ENCODE measurements at places on chromosomes 2 and 18. TPM values are rescaled to one million over a fixed set of nuclear protein-coding genes. Genes with fewer than 3 reads are reported as not detected.

LINC00305 gene
- total RNA-seq = not detected

CDK15 gene
- total RNA-seq = 3.7 TPM

GRCh38 chr2:33083699-33084387, 137.1 kb downstream of the LTBP1 start:
- no peak for DNase-seq

DNA sequence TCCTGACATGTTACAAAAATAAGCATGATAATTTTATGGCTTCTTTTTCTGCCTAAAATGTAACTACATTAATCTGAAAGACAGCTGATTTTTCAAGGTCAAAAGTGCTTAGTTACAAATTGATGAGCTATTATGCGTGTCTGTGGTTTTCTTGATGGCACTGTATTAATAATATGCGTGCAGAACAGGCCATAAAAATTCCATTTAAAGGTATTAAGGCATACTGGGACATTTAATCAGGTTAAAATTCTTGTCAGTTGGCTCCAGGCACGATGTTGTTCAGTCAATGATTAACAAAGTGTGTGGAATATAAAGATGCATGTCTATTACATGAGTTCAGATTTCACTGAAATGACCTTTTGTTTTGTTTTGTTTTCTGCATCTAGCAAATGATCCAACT, 420.1 kb upstream of the ZNF804A start:
- no peak for DNase-seq

GRCh38 chr2:111037128-111037527, 83.6 kb upstream of the BCL2L11 start:
- no peak for DNase-seq

FAM117B gene
- total RNA-seq = 16.5 TPM

SP110 gene
- 32.0 TPM for total RNA-seq

DNA sequence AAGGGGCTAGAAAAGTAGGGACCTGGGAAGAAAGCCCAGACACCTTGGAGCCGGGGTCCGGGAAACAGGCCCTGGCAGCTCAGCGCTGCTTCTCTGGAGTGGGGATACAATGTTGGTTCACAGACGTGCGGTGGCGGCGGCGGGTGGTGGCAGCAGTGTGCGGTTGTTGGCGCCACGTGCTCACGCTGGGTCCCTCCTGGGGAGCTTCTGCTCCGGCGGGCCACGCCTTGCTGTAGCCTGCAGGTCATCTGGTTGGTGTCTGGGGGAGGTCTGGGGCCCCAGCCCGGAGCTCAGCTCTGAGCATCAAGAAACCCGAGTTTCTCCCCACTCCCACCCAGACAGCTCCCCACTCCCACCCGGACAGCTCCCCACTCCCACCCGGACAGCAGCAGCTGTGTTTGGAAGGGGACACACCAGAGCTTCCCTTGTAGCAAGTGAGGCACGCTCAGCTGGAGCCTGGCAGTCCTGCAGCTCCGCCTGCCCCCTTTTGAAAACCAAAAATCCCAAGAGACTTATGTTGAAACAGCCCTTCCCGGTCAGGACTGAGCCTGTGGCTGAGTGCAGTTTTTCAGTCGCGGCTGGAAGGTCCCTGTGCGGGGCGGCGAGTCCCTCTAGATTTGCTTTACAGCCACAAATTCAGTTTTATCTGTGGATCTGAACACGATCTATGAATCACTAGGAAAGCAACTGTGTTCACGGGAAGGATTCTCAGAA, 46.9 kb downstream of the NFATC1 start:
- DNase-seq = no peak

DNA sequence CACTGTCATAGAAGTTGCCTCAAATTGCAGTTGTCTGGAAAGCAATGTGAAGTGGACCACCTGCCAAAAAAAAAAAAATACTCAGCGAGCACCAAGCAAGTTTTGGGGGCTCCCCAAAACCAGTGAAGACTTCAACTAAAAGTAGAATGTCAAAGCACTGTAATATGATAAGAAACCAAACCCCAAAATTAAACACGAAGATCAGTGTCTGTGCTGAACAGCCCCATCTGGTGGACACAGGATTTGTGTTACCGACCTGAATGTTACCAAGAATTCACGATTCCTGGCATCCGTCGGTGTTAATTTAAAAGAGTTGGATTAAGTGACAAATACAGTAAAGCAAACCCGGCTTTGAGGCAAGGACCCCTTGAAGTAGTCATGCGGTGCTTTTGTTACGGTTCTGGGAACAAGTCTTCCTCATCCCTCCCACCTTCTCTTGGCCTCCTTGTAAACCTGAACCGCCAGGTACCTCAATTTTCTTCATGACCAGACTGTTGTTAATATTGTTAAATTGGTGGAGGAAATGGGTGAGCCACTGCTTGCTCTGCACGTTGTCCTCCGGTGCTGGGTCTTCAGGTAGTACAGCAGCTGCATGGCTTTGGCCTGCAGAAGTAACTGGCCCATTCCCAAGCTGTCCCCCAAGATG, 31.3 kb upstream of the SSB start:
- DNase-seq = no peak

GRCh38 chr2:30457296-30457695, 10.2 kb downstream of the LCLAT1 start:
- DNase-seq = no peak

ACAA2 gene
- 45.4 TPM for total RNA-seq

DNA sequence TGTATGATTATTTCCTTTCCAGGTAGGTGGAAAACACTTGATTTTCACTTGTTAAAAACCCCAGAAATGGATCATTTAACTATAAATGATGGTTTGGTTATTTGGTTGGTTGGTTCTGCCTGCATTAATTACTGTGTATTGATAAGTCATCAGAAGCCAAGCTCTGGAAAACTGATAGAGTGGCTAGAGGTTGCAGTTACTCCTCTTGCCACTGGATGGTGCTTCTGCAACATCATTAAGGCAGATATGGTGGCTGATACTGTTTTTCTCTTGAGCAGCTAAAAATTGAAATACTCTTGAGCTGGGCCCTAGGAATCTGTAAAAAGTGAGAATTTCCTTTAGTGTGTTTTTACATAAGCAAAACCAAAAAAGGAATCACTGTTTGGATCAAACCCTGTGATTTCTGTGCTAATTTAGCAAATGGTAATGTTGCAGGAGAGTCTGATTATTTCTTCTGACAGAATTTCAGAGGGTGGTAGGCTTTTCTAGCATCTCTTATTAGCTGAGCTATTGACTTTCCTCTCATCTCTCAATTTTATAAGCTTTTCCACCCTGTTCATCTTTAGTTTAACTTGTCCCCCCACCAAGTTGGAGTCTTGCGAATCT, 54.3 kb downstream of the RAB10 start:
- no peak for DNase-seq

DNA sequence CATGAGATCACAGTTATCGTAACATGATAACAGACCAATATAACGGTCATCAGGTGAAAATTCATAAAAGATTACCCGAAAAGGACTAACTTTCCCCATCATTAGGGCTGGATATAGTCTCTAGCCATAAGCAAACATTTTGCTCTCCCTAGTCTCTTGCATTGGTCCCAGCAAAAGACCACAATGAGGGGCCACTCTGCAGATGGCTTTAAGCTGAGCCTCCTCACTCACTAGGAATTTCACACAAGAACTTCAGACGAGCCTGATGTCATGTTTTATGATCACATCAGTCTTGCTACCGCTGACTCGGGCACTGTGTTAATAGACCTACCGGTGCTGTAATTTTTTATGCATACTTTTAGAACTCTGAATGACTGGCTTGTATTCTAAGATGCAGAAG, 35.2 kb downstream of the STK17B start:
- DNase-seq = no peak

DNA sequence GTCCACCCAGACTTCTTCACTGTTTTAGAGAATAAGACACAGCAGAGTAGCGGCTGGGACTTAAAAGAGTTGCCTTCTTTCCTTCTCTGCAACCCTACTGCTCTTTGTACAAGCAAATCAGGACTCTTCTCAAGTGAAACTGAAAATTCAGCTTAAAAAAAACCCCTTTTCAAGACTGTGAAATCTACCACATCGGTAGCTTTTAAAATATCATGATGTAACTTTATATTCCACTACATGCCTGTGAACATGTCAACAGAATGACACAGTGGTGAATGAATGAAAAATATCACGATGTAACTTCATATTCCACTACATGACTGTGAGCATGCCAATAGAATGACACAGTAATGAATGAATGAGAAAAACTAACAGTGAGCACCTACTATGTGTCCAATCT, 53.4 kb downstream of the TCF4 start:
- no peak for DNase-seq

- DNase-seq = no peak
Measured at GRCh38 chr2:201520201-201520600, 68.7 kb downstream of the STRADB start.

- no peak for DNase-seq
Measured at GRCh38 chr2:854460-854859, 96.2 kb upstream of the SNTG2 start.

CAPN14 gene
- 0.42 TPM for total RNA-seq

TRAF3IP1 gene
- 9.6 TPM for total RNA-seq

DNA sequence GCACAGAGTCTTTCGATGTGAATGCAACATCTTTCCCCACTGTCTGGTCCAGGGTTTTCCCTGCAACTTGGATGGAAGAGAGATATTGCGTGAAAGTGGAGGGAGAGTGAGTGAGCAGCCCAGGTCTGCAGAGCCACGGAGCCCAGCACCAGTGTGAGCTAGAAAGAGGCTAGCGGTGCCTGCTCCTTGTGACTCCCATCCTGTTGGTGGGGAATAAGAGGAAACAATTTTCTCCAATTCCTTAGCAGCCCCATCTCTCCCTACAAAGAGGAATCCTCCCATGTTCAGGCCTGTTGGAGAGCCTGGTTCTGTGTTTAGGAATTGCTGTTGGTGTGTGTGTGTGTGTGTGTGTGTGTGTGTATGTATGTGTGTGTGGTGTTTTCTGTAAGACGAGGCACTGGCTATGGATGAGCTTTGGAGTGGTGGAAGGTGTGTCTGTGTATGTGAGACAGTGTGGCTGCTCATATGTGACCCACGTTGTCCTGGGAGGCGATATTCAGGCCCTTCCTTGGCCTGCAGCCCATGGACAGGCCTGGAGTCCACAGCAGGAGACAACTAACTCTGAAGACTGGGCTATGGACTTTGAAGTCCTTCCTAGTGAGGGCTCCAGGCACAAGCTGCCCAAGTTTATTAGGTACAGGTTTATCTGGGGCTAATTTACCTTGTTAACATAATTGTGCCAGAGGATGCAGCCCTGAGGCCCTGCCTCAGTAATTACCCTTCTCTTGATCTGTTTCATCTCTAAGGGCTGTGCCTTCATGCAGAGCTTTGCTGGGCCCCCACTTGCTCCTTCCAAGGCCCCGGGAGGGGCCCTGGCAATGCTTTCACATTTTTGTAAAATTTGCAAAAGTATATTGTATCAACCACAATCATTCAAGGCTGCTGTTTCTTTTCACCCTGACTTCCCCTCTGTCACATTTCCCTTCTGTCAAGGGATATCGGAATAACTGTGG, 88.6 kb upstream of the HAAO start:
- DNase-seq = no peak

DNA sequence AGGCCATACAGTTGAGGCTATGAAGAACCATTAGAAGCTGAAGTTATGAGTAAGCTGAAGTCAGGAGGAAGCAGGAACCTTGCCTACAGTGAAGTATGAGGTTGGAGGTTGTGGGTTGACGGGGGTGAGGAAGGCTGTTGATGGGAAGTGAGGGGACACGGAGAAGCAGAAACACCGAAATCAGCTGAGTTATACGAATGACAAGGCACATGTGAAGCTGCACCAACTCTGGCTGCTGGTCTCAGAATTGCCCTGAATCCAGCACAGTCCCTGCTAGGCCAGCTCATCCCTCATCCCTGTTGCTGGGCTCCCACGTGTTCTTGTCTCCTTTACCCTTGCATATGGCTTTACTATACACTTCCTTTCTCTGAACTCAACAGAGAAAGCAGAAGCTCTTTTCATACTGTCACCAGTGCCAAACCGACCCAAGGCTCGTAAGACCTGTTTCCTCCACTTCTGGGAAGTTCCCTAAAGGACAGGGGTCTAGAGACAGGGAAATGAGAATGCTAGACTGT, 9.2 kb upstream of the TMEM247 start:
- no peak for DNase-seq

IL36B gene
- not detected for total RNA-seq

LRRTM1 gene
- 0.63 TPM for total RNA-seq

KLHL41 gene
- 88.7 TPM for total RNA-seq

DNA sequence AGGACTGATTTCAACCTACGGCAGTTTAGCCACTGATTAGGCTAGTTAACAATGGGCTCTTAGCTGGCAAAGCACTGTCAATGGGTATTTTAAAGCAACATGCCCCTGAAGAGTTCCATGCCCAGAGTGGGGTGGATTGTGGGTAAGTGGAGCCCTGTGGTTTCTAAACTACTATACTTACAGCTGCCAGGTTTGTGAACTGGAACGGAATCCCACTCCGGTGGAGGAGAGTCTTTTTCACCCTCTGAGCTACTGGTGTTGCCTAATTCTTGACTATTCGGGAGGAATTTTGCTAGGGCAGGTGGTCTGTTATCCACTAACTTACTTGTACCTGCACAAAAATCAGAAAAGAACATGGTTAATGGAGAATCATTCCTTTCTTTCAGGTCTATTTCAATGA, 52.6 kb downstream of the ZAP70 start:
- DNase-seq = no peak

GRCh38 chr2:230976671-230977171, 19.2 kb upstream of the SPATA3 start:
- no peak for DNase-seq

- DNase-seq = no peak
Measured at GRCh38 chr2:201172279-201172678, 10.7 kb upstream of the CASP10 start.

GPR35 gene
- total RNA-seq = 0.63 TPM

- no peak for DNase-seq
Measured at GRCh38 chr2:239676716-239677452, 276.1 kb upstream of the HDAC4 start.

DCC gene
- total RNA-seq = 2.0 TPM

- no peak for DNase-seq
Measured at GRCh38 chr2:238899386-238899785, 51.5 kb downstream of the TWIST2 start.

DNA sequence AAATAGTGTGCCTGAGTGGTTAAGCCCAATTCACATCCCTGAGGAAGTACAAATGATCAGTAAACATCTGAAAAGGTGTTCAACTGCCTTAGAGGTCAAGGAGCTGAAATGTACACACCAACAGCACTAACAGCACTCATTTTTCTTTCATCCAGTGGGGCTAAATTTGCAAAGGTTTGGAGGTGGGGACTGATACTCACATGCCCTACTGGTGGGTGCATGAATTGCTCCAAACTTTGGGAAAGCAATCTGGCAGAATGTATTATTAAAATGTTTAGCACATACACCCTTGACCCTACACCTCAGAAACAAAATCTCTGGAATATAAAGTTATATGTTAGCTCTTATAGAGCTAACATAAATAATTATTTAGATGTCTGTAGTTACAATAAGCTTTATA, 19.0 kb upstream of the FAM178B start:
- DNase-seq = no peak

REG1B gene
- total RNA-seq = not detected

ERBB4 gene
- 3.2 TPM for total RNA-seq

Data from urinary bladder (tissue), 4 donors.